ENCODE measurements at places on chromosomes 7 and 10.
A peak's percentile ranks its signal among the peaks of the same experiment; 100 is the strongest.

DNA sequence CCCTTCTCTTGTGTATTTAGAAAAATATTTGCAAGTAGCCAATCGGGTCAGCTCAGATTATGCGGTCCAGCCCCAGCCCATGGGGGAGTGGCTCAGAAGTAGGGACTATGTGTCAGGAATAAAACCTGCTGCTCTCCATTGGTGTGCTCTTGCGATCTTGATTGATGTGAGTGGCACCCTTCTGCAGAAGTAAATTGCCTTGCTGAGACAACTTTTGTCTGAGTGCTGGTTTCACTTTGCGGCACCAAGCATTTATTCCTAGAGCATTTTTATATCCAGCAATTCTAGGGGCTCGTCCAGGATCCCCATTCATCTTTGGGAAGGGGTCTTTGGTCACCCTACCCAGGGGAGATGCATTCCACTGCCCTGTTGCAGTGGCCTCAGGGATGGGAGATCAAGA lies 26.1 kb upstream of the FAM221A start:
- no peak for DNase-seq

- DNase-seq: peak; percentile 28
These were observed 110.9 kb downstream of the SGMS1 start for GRCh38 chr10:50512743-50513416.

DNA sequence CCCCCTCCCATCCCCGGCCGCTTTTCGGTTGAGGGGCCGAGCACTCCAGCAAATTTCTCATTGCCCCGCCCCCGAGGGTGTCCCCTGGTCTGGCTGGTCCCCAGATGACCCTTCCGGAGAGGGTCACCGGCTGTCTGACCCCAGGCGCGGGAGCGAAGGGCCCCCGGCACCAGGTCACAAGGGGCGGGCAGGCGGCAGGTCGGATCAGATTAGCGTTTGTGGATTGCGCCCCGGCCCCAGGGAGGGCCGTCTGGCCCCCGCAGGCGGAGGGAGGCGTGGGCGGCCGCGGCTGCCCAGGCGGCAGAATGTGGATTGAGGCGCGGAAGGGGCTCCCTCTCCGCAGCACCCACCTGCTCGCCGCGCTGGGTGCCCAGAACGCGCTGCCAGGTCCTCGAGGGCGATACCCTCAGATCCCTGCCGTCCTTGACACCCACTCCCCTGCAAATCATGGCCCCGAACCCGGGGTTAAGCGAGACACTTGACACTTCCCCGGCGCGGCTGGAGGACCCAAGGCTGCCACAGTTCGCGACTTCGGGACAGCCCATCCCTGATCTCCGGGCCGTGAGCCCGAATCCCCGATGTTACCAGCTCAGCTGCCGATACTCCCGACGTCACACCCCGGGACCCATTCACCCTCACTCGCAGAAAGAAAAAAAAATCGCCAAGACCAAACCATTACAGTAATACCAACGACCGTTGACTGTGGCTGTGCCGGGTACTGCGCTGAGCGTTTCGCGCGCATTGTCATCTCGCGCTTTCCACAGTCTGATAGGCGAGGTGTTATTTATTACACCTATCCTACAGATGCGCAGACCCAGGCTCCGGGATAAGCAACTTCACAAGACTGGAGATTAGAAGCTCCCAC lies 953 bp downstream of the NODAL start:
- no peak for DNase-seq

DNA sequence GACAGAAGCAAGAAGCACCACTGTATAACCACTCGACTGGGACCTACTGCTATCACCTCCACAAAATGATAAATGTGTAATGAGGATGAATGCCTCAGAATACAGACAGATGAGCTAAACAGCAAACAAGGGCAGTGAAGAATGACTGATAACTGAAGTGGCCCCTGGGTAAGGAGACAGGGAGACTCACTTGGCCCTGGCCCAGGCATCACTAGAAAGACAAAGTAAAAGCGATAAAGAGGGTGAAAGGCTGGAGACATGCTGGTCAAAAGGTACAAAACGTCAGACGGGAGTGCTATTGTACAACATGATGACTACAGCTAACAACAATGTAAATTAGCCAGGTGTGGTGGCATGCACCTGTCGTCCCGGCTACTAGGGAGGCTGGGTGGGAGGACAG lies 27.8 kb upstream of the APBB1IP start:
- DNase-seq: no peak

- DNase-seq: no peak
These were observed 677.0 kb upstream of the POT1 start for GRCh38 chr7:125606671-125607070.

DNA sequence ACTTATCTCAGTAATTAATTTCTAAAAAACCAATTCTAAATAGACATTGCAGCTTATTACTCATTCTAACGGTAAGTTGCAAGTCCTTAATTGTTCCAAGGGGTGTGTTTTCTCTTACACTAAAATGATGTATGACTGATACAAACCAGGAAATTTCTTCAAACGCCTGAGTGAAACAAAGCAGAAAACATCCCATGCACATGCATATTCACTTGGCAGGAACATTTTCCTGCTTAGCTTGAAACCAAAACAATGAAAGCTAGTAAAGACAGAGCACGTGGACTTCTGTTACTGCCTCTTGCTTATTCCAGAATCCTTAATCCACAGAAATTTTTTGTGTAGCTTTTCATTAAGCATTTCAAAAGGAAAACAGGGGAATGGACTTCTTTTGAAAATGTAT lies 187.7 kb downstream of the MTERF1 start:
- no peak for DNase-seq

GRCh38 chr7:50359258-50359994 lies 54.9 kb downstream of the IKZF1 start:
- DNase-seq: no peak

DNA sequence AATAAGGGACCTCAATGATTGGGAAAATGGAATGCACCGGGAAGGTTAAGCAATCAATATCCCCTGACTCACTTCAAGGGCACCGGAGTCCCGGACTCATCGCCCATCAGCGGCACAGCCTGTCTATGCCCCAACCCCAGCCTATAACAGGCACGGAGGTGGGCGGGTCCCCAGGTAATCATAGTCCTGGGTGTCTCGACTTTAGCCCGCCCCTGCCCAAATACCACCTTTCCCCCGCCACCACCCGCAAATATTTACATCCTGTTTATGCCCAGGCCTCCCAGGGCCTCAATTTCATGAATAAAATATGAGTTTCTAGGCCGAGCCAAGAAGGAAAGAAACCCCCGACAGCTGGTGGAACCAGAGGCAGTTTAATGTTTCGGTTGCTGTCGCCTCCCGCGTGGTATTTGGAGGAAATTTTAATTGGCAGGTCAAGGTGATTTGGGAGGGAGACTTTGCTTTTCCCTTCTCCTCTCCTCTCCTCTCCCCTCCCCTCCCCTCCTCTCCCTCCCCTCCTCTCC lies 15.6 kb upstream of the RFC2 start:
- no peak for DNase-seq

- no peak for DNase-seq
These were observed 133.8 kb downstream of the RELN start for GRCh38 chr7:103855671-103856070.

DNA sequence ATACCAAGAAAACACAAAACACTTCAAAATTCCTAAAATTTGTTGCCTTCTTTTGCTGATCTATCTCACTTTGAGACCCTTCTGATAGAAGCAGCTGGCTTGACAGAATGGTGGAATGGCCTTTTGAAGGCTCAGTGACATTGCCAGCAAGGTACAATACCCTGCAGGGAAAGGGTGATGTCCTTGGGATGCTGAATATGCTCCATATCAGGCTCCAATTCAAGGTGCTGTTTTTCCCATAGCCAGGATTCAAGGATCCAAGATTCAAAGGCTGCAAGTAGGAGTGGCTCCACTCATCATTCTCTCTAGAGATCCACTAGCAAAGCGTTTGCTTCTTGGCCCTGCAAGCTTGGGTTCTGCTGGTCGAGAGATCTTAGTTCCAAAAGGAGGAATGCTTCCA lies 120.4 kb downstream of the USP6NL start:
- DNase-seq: no peak

- DNase-seq: no peak
These were observed 27.1 kb downstream of the ATXN7L1 start for GRCh38 chr7:105849122-105849855.

DNA sequence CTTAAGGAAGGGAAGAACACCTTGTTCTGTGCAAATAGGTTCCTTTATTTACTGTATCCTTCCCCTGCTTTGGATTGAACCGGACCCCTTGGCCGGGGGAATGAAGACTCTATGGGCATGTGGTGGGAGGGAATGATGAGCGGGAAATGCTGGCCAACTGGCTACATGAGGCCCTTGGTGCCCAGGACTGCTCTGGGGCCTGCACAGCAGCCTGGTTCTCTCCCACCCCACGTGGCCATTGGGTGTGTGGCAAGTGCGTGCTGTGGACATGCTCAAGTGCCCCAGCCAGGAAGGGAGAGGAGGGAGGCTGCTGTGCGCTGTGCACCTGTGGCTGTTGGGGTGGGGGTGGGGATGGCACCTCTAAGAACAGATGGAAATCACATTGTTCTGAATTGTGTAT lies 917.0 kb upstream of the GHITM start:
- DNase-seq: no peak

DNA sequence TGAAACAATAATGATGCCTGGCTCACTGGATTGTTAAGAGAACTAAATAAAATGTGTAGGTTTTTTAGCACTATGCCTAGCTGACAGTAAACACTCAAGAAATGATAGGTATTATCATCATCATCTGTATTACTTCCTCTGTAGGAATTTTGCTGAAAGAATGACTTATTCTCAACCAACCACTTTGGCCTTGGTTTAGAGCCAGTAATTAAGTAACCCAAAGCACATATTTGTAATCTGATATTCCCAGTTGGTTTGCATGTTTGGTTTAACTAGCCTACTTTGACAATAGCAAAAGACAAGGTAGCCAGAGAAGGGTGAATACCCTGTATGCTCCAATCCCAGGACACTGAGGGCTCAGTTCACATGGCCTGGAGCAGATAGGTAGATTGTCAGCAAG lies 34.4 kb downstream of the BCAP29 start:
- DNase-seq: no peak

DNA sequence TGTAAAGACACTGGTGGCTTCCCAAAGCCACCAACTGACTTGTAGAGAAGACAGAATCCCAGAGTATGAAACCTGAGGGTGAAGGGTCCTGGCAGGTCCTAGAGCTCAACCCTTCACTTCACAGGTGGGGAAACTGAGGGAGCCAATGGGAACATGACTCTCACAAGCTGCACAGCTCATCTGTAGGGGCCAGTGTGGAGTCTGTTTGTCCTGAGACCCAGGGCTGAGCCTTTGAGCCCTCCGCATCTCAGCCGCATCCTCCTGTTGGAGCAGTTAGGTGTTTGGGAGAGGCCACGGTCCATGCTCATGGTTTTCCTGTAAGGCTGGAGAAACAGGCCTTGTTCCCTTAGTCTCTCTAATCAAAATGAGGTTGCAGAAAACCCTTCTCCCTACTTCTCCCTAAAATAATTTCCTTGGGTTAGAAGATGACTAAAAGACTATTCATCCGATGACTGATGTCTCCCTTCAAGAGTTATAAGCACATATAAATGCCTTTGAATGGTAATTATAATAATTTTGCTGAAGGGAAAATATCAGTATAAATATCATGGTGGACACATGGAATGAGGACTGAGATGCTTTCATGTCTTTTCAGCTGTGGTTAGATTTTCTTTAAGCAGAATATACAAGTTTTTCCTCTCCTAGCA lies 10.3 kb downstream of the HTRA1 start:
- no peak for DNase-seq

DNA sequence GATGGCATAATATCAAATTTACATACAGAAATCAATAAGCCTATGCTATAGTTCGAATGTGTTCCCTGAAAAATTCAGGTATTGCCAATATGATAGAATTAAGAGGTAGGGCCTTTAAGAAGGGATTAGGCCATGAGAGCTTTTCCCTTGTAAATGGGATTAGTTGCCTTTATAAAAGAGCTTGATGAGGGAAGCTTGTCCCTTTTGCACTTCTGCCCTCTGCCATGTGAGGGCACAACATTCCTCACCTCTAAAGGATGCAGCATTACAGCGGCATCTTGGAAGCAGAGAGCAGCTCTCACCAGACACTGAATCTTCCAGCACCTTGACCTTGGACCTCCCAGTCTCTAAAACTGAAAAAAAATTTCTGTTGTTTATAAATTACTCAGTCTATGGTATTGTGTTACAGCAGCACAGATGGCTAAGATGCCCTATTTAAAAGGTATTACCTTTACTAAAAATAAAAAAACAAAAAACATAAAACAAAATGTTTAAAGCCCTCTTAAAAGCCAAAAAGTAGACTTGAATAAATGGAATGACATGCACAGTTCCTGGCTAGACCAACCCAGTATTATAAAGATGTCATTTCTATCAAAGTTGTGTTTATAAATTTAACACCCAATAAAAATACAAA lies 909.6 kb downstream of the REEP3 start:
- no peak for DNase-seq

DNA sequence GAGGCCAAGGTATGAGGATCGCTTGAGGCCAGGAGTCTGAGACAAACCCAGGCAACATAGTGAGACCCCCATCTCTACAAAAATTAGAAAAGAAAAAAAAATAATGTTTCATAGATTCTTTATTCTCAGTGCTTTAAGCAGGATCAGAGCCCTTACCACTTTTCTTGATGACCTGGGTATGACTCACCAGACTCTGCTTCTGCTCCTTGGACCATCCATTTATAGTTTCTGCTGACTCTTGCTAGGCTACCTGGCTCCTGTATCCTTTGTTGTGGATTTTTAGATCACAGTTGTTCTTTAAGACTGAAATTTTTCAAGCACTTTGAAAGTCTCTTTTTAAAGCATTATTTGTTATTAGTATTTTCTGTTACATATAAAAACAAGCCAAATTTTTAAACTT lies 411.1 kb downstream of the GFRA1 start:
- no peak for DNase-seq

DNA sequence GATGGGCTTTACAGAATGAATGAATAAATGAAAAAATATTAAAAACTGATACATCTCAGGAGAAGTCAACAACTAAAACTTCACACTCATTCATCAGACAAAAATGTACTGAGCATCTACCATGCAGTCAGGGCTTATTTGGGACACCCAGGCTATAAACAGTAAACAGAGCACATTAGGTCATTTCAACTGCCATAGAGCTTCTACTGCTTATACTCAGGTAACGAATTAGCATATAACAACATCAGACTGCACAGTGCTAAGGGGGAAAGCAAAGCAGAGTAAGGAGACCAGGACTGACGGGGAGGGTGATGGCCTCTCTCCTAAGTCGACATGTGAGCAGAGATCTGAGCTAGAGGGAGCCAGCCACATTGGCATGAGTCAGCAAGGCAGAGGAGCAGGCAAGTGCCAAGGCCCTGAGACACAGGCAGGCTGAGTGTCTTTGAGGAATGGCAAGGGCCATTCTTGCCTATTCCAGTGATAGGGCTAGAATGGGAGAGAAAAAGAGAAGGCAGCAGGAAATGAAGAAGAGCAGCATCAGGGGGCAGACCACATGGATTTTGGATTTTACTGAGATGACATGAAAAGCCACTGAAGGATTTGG lies 528.9 kb downstream of the PARD3 start:
- DNase-seq: no peak
